ENCODE measurements at places on chromosomes 12 and 14.
A peak's percentile ranks its signal among the peaks of the same experiment; 100 is the strongest.

GRCh38 chr12:8638951-8639350 lies 23.7 kb downstream of the MFAP5 start:
- no peak for DNase-seq

GRCh38 chr12:124698998-124699305 lies 131.5 kb upstream of the NCOR2 start:
- DNase-seq: no peak

DNA sequence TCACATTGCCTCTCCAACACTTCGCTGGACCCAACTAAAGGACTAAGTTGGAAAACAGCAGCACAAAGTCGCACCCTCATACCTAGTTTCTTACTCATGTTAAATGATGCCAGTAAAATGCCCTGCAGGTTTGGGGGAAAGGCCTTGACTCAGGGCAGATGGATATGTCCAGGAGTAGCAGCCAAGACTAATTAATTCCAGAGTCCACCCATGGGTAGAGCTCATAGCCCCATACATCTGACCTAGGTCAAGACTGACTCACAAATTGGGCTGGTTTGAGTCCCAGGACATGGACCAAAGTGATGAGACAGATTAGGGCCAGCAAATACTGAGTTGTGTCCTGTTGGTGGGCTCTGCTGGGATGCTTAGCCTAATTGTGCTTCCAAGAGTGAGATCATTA lies 224.0 kb upstream of the BTG1 start:
- DNase-seq: no peak

DNA sequence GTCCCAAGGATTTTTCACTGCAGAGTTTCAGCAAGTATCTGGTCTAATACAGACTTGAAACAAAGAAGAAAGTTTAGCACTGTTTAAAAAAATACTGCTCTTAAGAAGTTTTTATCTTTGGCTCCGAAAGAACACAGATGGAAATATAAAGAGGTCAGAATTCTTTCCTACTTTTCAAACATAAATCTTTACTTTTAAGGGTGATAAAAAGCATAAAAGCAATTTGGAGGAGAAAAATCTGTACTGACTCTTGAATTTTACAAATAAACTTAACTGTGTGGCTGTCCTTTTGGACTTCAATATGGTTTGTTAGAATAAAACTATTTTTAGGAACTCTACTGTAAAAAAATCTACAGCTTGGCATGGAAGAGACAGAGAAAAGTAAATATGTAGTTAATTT lies 27.6 kb upstream of the ISM2 start:
- no peak for DNase-seq

DNA sequence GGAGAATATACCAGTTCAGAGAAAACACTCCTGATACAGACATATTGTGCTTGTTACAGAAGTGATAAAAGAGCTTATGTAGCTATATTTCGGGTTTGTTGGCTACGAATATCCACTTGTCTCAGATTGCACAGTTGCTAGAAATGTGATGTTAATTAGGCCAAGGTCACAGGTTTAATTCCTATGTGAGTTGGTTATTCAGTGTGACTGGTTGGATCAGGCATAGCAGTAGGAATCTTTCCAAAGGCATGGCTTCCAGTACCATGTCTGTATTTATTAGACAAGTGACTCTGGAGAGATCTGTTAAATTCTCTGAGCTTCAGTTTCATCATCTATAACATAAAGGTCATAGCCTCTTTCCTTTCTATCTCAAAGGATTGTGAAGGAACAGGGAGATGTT lies 152.7 kb upstream of the KITLG start:
- no peak for DNase-seq

DNA sequence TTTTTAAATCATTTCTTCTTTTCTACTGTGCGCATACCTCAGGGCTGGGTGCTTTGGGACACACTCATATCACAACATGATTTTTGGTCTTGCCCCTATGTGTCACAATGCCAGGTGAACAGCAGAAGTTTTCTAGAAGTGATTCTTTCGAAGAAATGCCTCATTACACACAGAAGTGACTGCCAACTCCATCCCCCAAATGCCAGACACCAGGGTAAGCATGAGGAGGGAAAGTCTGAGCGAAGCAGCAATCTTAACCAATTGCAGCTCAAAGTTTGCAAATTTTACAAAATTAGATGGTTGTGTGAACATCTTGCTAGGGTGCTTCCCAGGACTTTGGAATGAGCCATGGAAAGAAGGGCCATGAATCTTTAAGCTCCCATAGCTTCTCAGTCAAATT lies 87.3 kb upstream of the PLEKHA5 start:
- DNase-seq: no peak

- DNase-seq: no peak
These were observed 64.4 kb downstream of the DIO2 start for GRCh38 chr14:80146941-80147340.

- no peak for DNase-seq
These were observed 30.4 kb upstream of the RNU6-7 start for GRCh38 chr14:32171469-32171868.

- DNase-seq: no peak
These were observed 175.2 kb upstream of the BCL2L14 start for GRCh38 chr12:11895421-11896078.

GRCh38 chr14:60327447-60328331 lies 78.7 kb downstream of the PPM1A start:
- no peak for DNase-seq

DNA sequence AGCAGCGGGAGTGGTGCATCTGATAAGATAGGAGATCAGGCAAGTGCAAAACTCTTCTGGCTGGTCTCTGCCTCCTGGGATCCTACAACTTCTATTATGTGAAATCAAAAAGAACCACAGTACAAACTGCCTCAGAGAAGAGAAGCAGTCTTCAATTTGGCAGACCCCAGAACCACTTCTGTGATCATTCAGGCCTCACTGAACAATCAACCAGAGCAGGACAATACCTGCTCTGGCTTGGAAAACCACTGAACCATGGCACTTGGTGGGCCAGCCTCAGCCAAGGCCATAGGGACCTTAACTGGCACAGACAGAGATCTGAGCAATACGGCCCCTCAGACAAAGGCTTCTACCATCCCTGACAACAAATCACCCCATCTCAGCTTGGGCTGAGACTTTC lies 103.0 kb downstream of the NDUFA12 start:
- DNase-seq: no peak

- no peak for DNase-seq
These were observed 102.8 kb upstream of the FGD4 start for GRCh38 chr12:32296567-32296966.

DNA sequence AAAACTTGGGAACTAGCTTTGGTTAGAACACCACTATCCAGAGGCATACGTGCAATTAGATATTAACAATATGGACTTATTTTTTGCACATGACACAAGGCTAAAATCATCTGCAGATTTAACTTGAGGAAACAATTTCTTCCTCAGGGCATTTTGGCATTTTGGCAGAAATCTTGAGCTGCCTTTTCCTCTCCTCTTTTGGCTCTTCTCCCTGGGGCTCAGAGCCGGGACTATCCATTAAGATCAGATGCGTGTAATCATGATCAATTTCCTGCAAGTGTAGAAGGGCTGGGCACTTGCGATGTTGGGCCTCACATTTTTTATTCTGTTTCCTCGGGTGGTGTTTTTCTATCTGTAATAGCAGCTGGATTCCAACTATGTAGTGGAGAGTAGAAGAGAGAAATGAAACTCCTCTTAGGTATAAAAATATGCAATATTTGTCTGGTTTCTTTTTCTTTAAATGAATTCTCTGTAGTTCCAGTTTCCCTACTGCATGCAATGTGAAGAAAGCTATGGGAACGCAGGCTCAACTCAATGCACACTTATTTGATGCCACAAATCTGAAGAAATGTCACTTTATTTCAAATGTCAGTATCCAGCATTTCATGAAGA lies 1010.8 kb downstream of the FLRT2 start:
- DNase-seq: no peak

- no peak for DNase-seq
These were observed 24.8 kb downstream of the CLSTN3 start for GRCh38 chr12:7154901-7155470.

GRCh38 chr12:68970951-68971350 lies 38.0 kb upstream of the CPM start:
- DNase-seq: no peak

GRCh38 chr12:90969346-90969745 lies 14.4 kb upstream of the CCER1 start:
- no peak for DNase-seq

DNA sequence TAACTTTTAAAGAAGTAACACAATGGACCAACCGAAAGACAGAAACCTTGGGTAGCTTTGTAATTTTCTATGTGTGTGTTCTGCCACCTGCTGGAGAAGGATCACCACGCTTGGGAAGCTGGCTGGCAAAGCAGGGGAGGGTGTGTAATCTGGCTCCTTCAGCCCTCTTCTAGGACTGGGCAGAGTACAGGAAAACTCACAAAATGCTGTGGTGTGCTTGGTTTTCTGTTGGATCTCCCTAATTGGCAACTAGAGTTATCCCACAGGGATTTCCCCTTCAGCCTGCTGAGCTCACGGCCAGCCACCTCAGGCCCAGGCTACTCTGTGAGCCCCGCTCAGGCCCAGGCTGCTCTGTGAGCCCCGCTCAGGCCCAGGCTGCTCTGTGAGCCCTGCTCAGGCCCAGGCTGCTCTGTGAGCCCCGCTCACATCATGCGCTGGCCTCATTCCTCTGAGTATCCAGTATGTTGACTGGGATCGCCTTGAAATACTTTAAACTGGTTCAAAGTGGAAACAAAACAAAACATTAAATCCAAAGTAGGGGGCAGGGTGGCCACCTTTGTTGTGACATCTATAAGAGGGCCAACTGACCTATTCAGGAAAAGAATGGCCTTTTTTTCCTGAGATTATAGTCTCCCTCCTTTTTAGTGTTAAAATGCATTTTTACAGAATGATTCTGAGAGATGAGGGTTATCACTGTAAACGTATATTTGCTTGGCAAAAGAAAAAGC lies 52.0 kb upstream of the RNU6-8 start:
- DNase-seq: peak; percentile 84

DNA sequence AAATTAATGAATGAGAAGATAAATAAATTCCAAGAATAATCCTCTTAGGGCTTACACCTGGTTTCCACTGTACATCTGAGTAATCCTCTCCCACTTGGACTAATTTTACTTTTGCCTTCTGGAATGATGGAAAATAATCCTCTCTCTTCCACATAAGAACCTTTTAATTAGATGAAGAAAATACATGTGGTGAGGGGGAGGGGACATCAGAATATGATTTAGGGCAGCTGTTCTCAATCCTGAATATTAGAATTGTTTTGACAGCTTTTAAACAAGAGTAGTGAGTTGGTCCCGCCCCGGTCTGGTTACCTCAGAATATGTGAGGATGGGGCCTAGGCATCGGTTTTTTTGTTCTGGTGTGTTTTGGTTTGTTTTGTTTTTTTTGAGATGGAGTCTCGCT lies 51.5 kb downstream of the HECTD4 start:
- DNase-seq: no peak
